ENCODE measurements at places on chromosomes 11 and 22.
A peak's percentile ranks its signal among the peaks of the same experiment; 100 is the strongest.

DNA sequence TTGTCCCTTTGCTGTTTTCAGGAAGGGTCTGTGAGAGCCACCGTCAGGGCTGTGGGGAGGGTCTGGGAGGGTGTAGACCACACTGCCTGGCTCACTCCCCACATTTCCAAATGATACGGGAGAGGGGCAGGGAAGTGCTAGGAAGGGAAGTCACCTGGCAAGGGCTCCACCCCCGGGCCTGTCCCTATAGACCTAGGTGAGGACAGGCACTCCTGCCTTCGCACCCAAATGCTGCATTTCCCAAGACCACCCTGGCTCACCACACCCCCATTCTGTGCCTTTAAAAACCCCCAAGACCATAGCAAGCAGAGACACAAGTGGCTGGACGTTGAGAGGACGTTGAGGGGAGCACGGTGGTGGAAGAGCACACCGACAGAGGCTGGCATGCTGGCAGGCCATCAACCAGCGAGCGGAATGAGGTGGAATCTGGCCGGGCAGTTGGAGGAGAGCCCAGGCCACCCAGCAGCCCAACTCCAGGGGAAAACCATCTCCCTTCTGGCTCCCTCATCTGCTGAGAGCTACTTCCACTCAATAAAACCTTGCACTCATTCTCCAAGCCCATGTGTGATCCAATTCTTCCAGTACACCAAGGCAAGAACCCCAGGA, 45.7 kb downstream of the GNB1L start:
- DNase-seq, result no peak

DNA sequence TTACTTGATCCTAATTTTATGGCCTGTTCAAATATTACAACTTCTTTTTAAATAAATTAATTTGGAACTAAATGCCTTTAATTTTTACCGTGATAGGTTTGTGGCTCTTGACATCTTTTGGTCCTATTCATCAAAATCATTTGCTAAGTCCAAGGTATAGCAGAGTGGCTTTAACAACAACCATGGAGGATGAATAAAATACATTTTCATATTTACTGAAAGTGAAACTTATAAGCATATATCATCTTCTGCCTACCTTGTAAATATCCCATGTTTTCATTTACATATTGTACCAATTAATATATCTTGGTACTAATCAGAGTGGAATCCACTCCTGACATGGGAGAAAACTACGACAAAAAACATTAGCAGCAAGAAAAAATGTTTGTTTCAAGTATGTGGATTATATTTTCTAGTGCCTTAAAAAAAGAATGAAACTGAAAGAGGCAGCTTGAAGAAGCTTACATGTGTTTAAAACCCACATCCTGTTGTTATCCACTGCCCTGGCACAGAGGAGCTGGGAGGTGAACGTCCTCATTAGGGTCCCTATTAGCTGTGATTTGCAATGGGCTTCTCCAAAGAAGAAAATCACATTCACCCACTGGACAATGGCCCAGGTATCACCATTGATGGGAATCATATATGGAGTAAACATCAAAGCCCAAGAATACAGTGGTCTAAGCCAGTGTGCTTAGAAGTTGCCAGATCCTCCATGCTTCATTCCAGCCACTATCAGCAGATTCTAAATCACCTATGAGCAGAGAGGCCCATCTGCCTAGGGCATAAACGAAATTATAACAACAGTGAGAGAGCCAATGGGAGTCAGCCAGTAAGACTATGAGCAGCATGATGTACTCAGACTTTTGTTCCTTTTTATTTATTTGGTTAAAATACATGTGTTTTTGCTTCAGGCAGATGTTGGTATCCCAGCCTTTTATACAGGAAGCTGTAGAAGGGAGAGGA, 84.7 kb downstream of the MAML2 start:
- DNase-seq, result peak; percentile 69

- DNase-seq, result no peak
Measured at GRCh38 chr11:57111619-57112018, 70.1 kb upstream of the LRRC55 start.

GRCh38 chr11:102115557-102115956, 5.3 kb downstream of the YAP1 start:
- no peak for DNase-seq

DNA sequence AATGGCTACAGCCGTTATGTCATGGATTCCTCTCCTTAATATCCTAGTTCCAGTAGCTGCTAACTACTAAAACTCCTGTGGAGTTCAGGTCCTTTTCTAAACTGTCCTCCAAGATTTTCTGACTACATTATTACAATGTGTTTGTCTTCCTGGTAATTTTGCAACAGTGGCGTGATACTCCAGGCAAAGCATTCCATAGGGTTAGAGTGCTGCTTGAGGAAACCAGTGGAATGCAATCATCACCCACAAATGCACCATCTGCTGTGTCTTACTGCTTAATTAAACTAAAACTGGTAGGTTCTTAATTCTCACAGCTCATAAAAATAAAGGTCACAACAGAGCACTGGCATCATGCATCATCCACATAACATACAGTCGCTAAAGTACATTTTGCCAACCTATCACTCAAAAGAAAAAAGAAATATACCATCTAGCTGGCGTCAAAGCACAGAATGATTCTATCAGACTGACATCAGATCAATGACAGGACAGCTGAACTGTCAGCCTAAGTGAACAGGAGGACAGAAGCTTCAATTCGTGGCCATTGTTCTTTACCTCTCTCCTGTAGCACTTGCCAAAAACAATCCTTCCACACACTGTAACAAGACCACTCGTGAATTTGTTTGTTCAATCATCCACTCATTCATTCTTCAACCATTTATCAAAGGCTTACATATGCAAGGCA, 182.5 kb downstream of the CADM1 start:
- no peak for DNase-seq

GRCh38 chr11:46105926-46106325, 15.3 kb downstream of the PHF21A start:
- no peak for DNase-seq

- DNase-seq, result no peak
Measured at GRCh38 chr22:48974443-48975315, 853.0 kb downstream of the BRD1 start.

DNA sequence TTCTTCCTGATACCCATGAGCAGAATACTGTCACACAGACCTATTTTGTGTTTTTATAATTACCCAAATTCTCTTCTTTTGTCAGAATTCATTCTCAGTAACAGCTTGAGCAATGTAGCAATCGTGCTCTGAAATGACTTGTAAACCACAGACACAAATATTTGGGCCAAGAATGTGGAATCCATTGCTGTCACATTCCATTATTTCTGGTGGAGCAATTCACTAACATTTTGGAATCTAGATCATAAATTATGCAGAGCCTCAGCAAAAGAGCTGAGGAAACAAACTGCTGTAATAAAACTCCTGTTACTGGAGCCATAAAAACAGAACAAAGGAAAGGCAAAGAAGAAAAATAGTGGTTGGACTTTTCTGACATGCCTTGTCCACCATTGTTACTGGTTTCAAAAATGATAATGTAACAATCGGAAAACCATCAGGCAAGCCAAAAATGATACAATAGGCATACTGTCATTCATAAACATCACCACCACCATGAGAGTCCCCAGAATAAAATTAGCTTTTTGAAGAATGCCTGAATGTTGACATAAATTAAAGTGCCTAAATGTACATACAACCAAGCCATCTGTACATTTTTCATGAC, 223.4 kb upstream of the PITPNB start:
- no peak for DNase-seq

- no peak for DNase-seq
Measured at GRCh38 chr11:76579056-76579751, 91.3 kb downstream of the LRRC32 start.

DNA sequence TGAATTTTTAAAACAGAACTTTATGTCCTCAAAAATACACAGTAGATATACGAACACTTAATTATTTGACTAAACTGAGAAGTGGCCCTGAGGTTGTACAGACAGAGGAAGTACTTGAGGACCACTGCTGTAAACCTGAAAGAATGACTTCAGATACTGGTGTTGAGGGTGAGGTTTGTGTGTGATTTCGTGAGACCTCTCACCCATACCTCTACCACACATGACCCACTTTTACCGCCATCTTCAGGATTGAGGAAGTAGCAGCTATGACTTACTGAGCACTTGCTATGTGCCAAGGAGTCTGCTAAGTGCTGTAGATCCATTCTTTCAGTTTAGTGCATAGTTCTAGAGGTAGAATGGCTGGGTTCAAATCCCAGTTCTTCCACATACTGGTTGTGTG, 21.9 kb downstream of the MMP13 start:
- no peak for DNase-seq

Data from CD4-positive, alpha-beta T cell treated with Interleukin-12 subunit alpha and Interleukin-12 subunit beta, for 1 hour (primary cell).